ENCODE measurements at places on chromosomes 3 and 15.
A peak's percentile ranks its signal among the peaks of the same experiment; 100 is the strongest.

GRCh38 chr15:79942741-79943481, 28.1 kb downstream of the BCL2A1 start:
- no peak for DNase-seq

GRCh38 chr3:107630779-107631178, 108.0 kb downstream of the BBX start:
- DNase-seq = no peak

DNA sequence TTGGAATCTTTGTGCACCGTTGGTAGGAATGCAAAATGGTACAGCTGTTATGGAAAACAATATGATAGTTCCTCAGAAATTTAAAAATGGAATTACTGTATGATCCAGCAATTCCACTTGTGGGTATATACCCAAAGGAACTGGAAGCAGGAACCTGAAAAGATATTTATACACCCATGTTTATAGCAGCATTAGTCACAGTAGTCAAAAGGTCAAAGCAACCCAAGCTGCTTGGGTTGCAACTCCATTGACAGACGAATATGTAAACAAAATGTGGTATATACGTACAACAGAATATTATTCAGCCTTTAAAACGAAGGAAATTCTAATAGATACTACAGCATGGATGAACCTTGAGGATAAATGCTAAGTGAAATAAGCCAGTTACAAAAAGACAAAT, 35.0 kb upstream of the CAPN3 start:
- no peak for DNase-seq

GRCh38 chr15:84919106-84919667, 34.7 kb downstream of the SLC28A1 start:
- no peak for DNase-seq

GRCh38 chr15:59196416-59196815, 10.2 kb upstream of the LDHAL6B start:
- DNase-seq = no peak

DNA sequence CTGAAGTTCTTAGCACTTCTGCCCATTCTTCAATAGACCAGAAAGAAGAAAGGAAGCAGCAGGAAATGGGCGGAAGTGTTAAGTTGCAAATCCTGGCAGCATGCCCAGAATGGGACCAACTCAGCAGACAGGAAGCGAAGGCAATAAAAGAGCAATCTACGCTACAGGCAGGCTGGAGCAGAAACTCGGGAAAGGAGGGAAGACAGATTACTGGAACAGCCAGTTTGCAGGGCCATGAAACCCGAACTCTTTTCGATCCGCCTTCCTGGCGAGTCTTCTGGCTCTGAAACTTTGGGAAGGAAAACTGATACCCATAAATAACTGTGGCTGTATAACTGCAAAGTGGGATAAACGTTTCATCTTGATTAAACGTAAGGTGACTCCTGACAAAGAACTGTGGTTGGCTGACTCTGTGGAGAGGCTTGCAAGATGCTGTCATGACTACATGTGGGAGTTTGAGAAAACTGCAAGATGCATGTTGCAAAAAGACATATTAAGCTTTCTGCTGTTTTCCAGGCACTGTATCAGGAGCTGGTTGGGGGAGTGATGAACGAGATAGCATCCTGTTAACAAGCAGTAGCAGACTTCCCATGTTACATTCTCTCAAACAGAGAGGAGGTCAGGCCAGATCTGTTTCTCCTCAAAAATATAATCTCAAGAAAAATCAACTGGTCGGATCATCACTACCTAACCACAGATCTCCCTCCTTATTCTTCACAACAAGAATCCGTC, 67.8 kb downstream of the FMN1 start:
- peak; percentile 92 for DNase-seq

GRCh38 chr15:38613085-38613484, 48.5 kb upstream of the RASGRP1 start:
- DNase-seq = no peak

All from NCI-H2081 (cell line).